ENCODE measurements at places on chromosomes 4 and X.
A peak's percentile ranks its signal among the peaks of the same experiment; 100 is the strongest.

DNA sequence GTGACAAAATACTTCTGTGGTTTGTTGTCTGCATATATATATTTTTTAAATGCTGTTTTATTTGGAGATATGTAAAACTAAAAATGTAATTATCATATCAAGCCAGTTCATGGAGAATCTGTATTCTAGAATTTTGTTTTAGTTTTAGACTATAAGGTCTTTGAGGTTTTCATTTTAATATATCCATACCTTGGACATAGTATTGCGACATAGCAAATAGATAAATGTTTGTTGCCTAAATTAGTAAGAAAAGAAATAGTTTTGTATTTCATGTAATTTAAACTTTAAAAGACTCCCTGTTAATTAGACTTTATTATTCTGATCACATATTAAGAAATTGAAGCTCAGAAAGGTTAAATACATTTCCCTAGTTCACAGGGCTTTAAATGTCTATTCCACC is 472.9 kb downstream of the GBA3 start:
- DNase-seq: no peak

GRCh38 chrX:19879181-19879580 is 8.2 kb downstream of the SH3KBP1 start:
- DNase-seq: no peak

GRCh38 chr4:139555705-139556070 is 331 bp downstream of the SETD7 start:
- no peak for DNase-seq

GRCh38 chrX:153476666-153477363 is 6.4 kb upstream of the HAUS7 start:
- DNase-seq: no peak

- DNase-seq: no peak
Observed at GRCh38 chr4:166252487-166253402, 379.7 kb downstream of the TLL1 start.

DNA sequence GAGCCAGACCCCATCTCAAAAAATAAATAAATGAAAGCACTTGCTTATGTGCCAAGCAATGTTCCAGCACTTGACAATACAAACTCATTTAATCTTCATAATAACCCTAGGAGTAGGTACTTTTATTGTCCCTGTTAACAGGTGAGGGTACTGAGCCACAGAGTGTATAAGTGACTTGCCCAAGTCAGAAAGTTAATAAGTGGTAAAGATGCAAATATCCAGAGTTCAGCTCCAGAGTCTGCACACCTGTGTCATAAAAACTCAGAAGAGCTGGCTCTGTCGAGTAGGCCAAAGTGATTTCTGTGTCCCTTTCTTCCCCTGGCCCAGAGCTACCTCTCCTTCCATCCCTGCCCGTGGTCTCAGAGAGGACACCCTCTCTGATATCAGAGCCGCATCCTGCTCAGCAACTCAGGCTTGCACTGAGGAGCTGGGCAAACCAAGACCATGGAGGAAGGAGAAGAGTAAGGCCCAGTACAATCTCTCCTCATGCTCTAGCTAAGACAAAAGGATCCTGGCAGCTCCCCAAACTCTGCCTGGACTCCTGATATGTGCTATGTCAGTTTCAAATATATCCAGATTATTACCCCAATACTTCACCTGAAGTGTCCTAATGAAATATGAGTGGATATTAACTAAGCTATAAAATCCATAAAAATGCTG is 136.3 kb downstream of the HS6ST2 start:
- DNase-seq: no peak

DNA sequence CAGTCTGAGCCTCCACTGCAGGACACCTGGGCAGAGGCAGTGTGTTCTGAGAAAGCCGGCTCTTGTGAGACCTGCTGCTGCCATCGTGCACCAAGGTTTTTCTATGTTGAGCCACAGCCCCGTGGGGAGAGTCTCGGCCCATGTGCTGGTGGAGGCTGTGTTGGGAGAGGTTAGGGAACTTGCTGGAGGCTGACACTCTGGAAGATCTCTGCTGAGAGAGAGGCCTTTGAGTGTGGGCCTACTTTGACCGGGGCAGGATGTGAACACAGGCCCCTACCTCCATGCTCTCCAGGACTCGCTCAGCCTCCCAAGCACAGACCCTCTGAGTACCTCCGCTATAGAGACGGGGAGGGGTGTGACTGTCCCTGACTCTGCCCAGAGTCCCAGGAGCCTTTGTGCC is 1.3 kb upstream of the S100P start:
- DNase-seq: no peak

GRCh38 chr4:82975792-82976191 is 34.8 kb downstream of the LIN54 start:
- DNase-seq: peak; percentile 13

DNA sequence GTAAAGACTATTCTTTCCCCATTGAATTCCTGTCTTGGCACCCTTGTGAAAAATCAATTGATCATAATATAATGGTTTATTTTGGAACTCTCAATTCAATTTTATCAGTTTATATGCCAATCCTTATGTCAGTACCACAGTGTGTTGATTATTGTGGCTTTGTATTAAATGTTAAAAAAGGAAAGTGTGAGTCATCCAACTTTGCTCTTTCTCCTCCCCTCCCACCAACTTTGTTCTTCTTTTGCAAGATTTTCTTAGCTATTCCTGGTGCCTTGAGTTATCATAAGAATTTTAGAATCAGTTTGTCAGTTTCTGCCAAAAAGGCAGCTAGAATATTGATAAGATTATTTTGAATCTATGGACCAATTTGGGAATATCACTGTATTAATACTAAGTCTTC is 11.2 kb upstream of the RNF175 start:
- no peak for DNase-seq

DNA sequence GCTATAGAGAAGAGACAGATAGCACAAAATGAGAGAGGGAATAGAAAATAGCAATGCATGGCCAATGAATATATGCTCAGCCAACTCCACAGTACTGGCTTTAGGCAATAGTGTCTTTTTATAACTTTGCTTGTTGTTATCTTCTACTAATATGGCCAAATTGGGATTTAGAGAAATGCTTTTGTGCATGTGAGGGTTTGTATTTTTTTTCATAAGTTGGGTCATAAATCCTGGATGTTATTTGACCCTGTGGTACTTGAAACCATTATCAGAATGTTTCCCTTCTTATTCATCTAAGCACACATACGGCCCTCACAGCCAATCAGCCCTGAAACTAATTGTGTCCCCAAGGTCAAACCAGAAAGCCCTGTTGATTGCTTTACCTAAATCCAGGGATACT is 35.2 kb upstream of the LPAR4 start:
- no peak for DNase-seq

DNA sequence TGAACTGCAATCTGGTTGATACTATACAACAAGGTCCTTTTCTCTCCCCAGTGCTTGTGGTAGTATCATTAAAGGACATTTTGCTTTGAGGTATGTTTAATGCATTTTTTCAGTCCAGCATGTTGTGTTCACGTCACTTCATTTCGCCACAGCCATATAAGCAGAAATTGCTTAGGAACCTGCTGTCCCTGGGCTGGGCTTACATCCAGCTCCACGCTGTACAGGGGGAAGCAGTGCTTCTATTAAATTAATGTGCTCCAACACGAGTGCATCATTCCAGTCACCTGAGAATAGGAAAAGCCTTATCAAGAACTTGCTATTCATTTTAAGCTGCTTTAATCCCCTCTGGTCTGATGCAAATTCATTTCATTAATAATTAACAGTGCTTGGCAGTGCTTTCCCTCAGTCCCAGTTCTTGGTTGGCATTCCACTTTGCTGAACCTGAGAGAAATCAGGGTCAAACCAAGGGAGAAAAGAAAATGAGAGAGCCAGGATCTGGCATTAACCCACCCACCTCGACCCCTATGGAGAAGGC is 47.4 kb upstream of the PTCHD1 start:
- no peak for DNase-seq

DNA sequence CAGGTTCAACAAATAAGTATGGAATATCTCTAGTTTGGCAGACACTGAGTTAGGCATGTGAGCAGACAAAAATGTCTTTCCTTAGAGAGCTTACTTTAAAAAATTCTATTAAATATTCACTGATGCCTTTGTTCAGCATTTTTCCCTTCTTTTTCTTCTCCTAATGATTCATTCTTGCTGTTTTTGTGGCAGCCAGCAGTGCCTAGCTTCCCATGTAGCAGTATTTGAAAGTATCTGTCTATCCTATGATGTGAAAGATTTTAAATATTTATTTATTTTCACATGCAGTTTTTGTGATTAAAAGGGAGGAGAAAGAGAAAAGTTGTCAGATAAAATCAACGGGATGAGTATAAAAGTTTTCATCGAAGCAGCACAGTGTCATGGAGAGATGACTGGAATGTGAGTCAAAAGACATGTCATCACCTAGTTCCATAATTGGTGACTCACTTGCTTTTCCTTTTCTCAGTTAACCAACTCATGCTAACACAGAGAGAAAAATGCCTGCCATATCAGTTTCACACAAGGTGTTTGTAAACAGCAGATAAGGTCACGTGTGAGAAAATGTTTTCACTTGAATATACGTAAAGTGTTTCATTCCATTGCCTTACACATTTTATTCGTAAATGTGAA is 69.8 kb downstream of the BMPR1B start:
- no peak for DNase-seq

DNA sequence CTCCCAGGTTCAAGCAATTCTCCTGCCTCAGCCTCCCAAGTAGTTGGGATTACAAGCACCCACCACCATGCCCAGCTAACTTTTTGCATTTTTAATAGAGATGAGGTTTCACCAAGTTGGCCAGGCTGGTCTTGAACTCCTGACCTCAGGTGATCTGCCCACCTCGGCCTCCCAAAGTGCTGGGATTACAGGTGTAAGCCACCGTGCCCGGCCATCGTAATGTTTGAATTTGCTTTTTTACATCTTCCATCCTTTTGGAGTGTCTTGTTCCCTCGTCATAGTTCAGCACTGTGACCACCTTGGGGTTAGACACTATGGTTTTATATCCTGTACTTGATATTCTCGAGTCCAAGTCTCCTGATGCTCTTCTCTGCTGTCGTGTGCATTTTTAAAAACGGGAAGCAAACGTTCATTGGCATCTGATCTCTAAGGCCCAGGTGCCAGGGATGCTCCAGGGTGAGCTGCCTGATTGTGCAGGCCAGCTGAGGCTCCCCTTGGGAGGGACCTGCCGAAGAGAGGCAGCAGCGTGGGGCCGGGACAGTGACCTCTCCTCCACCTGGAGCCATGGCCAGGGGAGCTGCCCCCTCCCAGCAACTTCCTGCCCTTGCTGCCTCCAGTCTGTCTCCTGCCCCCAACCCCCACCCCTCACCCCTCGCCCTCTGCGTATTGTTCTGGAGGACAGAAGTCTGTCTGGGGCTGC is 16.7 kb downstream of the DGKQ start:
- no peak for DNase-seq

- DNase-seq: peak; percentile 39
Observed at GRCh38 chr4:109014593-109015412, 251.9 kb upstream of the ETNPPL start.

GRCh38 chrX:100695991-100696390 is 35.9 kb downstream of the SYTL4 start:
- DNase-seq: no peak

Data from activated CD4-positive, alpha-beta T cell treated with anti-CD3 and anti-CD28 coated beads, Interleukin-2, amount 10 ng/mL, durations not matched to agents 24 days and 14 days (primary cell).